NCI-H2171 treated with DMSO at 0.1 percent for 48 hours (cell line): ENCODE measurements at places on chromosomes 4 and X.

- DNase-seq = no peak
These were observed 17.5 kb downstream of the MAML3 start for GRCh38 chr4:140136509-140136908.

DNA sequence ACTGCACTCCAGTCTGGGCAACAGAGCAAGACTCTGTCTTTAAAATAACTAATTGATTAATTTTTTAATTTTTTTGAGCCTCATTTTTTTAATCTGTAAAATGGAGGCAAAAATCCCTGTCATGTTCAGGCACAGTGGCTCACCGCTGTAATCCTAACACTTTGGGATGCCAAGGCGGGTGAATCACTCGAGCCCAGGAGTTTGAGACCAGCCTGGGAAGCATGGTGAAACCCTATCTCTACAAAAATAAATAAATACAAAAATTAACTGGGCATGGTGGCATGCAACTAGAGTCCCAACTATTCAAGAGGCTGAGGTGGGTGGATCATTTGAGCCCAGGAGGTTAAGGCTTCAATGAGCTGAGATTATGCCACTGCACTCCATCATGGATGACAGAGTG lies 15.4 kb downstream of the AMTN start:
- DNase-seq = no peak

DNA sequence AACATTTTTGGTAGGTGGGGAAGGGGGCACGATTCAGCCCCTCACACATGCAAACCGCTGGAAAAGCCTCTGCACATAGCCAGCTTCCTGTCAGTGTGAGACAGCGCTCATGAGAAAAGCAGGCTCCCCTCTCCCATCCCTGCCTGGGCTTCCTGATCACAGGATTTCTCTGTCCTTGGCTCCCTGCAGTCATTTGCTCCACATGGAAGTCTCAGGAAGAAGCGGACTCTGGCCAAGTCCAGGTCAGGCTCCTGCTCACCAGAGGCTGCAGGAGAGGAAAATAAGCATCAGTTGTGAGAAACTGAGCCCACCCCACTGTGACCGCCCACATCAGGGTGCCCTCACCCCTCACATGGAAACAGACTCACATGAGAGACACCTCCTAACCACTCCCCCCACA lies 664.3 kb upstream of the TENM3 start:
- no peak for DNase-seq

- DNase-seq = no peak
These were observed 14.4 kb downstream of the ATRX start for GRCh38 chrX:77771601-77772000.

DNA sequence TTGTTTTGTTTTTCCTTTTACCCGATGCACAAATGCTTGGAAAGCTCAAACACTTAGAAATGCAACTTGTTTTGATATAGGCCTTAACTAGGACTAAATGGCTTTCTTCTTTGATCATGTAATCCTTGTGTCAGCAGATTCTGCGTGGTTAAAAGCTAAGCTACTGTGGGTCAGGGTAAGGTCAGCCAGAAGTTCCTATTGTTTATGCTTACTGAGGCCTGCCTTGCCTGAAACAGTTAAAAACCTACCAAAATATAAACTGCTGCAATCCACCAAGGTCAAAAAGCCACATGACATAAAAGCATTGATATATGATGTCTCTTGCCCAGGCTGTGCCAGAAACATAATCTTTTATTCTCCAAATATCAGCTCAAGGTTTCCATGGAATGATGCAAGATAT lies 223.4 kb downstream of the FAM47B start:
- DNase-seq = no peak

- DNase-seq = no peak
These were observed 17.2 kb downstream of the ANXA3 start for GRCh38 chr4:78568640-78569305.
